Activated CD8-positive, alpha-beta memory T cell treated with anti-CD3 and anti-CD28 coated beads, Interleukin-2, amount 50 U/mL, for 4 hours (primary cell): ENCODE measurements at places on chromosomes 6 and 20.

DNA sequence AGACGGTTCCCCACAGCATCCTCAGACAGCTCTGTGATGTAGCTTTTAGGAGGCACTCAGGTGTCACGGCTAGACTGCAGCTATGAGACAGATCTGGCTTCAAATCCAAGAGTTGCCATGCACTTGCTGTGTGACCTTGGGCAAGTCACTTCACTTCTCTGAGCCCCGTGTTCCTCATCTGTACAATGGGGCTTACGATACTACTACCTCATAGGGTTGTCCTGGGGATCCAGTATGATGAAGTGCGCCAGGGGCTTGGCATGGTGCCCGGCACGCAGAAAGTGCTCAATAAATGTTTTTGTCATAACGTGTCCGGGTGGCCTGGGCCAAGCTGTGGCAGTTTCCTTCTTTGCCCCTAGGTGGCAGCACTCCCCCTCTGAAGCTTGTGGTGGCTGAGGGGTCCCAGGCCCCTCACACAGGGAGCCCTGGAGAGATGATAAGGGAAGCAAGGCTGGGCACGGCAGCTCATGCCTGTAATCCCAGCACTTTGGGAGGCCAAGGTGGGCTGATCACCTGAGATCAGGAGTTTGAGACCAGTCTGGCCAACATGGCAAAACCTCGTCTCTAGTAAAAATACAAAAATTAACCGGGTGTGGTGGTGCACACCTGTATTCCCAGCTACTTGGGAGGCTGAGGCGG is 19.1 kb upstream of the CHMP4B start:
- DNase-seq = peak; percentile 61

DNA sequence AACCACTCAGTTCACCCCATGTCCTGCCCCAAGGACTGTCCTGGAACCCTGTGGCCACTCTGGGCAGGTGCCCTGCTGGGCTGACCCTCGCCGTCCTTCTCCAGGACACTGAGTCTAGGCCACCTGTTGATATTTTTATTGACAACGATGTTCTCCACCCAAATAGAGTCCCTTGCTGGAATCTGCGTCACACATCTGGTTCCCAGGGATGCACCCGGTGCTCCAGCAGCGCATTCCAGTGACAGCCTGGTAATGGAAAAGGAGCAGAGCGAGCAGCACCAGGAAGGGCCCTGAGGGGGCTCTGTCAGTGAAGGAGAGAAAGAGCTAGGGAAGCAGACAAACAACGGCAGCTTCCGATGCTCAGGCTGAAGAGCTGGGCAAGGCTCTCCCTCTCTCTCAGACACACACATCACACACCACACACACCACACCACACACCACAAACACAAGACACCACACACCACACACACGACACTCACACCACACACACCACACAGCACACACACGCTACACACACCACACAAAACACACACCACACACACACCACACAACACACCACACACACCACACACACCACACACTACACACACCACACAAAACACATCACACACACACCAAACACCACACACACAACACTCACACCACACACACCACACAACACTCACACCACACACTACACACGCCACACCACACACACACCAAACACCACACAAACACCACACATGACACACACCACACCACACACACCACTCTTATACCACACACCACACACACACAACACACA is 117.9 kb upstream of the THBS2 start:
- no peak for DNase-seq

DNA sequence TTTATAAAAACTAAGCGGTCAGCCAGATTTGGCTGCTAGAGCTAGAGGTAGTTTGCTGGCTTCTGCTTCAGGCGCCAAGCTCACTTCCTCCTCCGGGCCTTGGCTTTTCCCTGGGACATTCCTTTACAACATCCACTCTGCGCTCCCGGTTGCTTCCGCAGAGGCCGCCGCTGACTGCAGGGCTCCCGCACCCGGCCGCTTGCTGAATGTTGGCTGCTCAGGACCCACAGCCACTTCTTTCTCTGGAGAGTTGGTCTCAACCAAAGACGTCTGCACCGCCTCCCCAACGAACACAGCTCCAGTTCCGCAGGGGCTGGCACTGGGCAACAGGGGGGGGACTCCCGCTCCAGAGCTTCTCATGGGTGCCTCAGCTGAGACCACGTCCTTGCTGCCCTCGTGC is 282.8 kb downstream of the TFAP2C start:
- DNase-seq = no peak

DNA sequence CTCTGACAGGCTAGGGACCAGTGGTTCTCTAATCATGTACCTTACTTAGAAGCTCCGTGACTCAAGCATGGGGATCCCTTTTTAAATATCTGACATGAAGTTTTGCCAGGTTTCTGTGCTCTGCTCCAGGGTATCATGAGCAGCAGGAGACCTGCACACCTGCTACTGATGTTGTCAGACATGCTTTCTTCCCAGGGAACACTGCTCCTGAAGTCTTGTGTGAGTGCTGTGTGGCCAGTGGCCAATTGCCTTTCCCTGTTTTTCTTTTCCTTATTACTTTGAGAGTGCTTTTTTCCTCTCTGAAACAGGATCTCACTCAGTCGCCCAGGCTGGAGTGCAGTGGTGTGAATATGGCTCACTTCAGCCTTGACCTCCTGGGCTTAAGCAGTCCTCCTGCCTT is 26.4 kb downstream of the SLX4IP start:
- DNase-seq = no peak

GRCh38 chr20:51331481-51331880 is 211.0 kb downstream of the NFATC2 start:
- DNase-seq = no peak

- no peak for DNase-seq
Measured at GRCh38 chr6:138719744-138720143, 53.8 kb upstream of the CCDC28A start.

DNA sequence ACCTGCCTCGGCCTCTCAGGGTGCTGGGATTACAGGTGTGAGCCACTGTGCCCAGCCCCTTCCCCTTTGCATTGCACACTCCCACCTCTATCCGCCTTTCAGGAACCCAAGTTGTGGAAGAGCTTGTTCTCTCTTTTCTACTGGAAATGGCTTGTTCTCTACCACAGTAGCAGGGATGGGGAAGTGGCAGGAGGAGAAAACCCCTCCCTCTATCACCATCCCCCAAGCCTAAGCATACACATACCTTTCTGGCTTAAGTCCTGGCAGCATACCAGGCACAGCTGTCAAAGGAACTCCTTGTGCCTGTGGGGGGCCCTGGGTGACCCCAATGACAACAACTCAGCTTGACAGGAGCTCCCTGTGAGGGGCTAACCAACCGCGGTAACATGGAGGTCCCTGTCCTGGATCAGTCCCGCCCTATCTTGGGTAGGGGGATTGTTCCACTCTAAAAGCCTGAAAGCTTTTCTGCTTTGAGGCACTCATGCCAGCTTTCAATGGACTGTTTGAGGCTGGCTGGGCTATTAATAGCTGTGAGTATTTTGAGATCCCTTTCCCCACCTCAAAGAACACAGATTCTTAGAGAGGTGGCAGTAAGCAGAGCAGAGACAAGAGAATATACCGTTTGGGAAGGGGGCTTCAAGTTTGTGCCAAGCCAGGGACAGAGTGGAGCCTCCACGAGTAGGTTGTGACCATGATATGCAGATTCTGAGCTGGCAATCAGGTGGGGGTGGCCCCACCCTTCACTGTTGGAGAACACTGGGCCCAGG is 2.3 kb downstream of the KLHDC3 start:
- DNase-seq = no peak

GRCh38 chr20:31837896-31838397 is 7.5 kb downstream of the FOXS1 start:
- no peak for DNase-seq

- no peak for DNase-seq
Measured at GRCh38 chr6:169640351-169640852, 61.4 kb downstream of the WDR27 start.

- DNase-seq = no peak
Measured at GRCh38 chr6:33807606-33808005, 3.8 kb upstream of the MLN start.

DNA sequence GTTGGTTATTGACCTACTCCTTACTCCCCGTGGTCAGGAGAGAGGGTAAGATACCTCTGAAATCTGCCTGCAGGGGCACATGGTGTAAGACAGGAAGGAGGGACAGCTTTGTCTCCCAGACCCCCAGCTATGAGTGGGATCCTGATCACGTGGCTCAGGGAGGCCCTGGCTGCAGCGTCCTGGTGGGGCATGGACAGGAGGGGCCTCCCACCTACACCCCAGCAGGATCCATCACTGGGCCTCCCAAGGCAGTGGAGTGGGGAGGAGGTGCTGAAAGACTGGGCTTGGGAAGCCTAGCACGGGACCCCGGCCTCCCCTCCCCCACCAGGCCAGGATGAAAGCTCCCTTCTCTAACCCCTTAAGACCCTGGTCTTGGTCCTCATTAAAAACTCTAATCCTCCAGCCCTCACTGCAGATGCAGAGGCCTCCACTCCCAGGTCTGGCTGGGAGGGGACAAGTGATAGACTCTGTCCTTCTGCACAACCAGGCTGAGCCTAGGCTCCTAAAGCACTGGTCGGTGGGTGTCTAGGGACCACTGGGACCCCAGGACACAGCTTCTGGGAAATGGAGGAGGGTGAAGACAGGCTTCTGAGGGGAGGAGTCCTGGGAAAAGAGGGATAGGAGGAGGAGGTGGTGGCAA is 29.6 kb upstream of the VEGFA start:
- DNase-seq = no peak

DNA sequence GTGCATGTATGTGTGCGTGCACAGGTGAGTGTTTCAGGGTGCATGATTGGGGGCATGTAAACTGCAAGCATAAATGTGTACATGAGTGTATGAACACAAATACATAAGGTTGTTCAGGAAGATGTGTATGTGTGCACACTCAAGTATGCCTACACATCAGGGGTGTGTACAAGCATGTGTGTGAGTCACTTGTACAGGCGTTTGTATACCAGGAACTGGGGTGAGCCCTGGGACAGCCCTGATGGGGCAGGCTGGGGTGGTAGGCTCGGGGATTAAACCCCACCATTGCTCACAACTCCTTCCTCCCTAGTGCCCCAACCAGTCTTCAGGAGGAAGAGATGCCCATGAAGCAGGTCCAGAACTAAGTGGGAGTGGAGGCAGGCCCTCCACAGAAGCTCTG is 4.3 kb downstream of the CRIP3 start:
- no peak for DNase-seq

DNA sequence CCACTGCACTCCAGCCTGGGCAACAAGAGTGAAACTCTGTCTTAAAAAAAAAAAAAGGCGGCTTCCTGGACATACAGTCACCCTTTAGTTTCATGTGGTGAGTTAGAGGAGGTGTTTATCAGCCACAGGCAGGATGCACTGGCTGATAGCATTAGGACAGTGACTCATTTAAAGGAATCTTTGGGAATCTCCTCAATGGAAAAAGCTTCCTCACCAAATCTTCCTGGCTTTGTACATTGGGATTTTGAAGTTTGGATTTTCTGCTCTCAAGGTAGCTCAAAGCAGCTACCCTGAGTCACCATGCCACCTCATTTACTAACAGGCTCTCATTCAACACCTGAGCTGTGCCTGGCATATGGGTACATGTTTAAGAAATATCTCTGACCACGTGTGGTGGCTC is 20.2 kb downstream of the PRPH2 start:
- no peak for DNase-seq

DNA sequence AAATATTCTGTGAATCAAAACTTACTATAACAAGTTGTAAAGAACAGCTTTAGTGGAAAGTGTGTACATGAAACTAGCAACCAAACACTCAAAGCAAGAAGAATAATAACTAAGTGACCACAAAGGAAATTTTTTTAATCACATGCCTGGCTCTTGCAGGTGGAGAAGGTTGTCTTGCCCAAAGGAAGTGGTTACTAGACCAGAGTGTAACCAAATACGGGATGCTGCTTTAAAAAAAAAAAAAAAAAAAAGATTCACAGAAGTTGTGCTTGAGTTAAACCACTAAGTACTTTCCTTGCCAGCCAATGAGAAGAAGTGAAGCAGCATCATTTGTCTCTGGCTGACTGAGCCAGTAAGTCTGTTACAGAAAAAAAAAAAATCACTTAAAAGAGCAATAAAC is 19.1 kb upstream of the HLA-DQB1 start:
- DNase-seq = no peak

GRCh38 chr6:125197795-125198269 is 44.3 kb downstream of the TPD52L1 start:
- DNase-seq = no peak

DNA sequence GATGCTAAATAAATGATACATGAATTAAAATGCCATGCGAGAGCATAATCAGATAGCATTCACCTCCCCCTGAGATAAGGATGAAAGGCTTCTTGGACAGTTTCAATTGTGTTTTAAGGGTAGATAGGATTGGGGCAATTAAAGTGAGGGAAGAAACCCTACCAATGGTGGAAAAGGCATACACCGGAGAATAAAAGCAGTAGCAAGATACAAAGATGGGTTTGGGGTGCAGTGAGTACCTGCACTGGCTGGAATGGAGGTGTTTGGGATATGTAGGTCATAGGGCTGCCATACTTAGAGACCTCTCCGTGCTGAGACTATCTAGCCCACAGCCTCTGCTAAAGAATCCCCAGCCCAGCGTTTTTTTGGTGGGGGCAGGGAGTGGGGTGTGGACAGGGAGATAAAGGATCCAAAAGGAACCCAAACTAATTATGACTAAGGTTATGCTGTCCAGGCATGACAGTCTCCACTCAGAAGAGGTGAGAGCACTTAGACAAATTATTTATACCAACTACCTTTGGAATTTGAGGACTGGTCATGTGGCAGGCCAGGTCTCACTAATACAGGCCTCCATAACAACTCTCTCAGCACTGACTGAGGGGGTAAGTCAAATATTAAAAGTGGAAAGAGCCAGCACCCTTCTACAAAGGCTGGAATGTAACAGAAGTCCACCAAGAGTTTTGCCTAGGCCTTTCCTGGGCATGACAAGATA is 280.8 kb downstream of the ADGB start:
- no peak for DNase-seq

GRCh38 chr20:58995461-58996225 is 11.4 kb downstream of the CTSZ start:
- DNase-seq = no peak

GRCh38 chr20:60491051-60491581 is 532.9 kb downstream of the CDH26 start:
- DNase-seq = no peak

GRCh38 chr6:53301801-53302537 is 46.8 kb downstream of the ELOVL5 start:
- DNase-seq = no peak

- no peak for DNase-seq
Measured at GRCh38 chr6:46896871-46897270, 24.9 kb downstream of the ADGRF5 start.

DNA sequence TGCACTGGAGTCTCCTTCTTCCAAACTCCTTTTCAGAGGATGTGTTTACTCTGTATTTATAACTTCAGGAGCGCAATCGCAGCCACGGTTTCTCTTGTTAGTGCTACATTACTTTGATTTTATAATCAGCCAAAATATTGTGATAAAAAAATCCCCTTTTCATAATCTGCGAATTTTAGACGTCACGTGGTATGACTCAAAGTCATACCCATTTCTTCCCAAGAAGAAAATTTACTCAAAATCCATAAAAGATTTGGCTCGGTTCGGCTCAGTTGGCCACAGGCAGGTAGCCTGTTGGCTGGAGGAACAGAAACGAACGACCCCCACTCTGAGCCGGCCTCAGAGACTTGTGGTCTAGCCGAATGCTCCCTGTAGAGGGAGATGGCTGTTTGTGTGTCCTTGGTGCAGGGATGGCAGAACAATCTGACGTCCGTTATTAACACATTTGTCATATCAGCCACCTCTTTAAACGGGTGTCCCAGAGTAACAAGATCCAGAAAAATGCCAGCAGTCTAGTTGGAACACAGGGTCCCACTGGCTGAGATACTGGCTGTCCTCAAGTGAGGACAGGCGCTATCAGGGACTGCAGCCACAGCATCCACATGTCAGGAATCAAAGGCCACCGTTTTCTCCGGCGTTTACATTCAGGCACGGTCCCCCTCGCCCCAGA is 247.6 kb downstream of the DLL1 start:
- no peak for DNase-seq
